Effector memory CD8-positive, alpha-beta T cell (primary cell): ENCODE measurements at places on chromosomes 16 and 17.

GRCh38 chr17:50952013-50952412 lies 85.9 kb upstream of the TOB1 start:
- no peak for DNase-seq

- DNase-seq: no peak
Observed at GRCh38 chr16:81625544-81626153, 153.4 kb upstream of the PLCG2 start.

DNA sequence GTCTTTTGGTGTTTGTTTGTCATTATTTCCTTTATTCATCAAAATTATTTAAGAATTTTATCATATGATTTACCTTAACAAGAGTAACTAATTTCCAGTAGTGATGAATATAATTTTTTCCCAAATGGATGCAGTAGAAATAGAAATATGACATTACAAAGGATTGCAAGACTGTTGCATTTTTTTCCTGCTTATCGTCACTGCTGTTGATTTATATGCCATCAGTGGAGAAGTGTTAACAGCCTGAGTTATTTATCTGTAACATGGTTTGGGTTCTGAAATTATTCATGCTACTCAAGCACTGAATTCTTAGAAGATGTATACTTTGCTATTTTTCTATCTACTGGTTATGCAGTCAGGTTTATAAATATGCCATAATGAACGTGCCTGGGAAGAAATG lies 68.6 kb downstream of the TMEM100 start:
- DNase-seq: no peak

DNA sequence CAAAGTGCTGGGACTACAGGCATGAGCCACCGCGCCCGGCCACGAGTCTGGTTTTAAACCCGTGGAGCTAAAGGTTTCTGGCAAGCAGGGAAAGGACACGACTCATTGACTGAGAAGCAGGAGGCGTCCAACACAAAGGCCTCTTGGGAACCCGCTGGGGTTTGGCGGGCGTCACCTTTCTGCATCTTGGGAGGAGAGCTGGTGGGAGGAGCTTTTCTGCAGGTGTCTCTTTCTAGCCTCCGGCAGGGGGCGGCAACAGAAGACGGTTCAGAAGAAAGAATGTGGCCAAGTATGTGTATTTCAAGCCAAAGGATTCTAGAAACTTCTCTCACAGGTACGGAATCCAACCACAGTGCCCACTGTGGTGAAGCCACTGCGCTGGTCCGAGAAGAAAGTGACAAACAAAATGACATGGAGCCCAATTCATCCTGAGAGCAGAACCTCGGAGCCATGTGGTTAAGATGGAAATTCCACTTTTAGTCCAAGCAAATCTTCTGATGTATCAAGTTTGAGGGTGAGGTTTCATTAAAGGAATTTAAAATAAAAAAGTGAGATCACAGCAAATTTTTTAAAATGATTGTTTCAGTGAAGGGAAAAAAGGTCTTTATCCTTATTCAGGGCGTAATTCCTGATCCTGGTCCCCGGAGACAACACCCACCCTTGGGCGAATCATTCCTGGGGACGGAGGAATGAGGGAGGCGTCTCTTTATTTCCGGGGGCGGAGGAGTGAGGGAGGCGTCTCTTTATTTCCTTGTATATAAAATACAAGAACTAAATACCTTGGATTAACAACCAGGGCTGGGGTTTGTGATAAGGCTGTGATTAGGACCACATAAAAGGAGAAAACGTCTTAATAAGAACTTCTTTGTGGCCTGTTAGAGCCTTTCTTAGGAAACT lies 97.6 kb downstream of the MRM3 start:
- DNase-seq: peak; percentile 54

DNA sequence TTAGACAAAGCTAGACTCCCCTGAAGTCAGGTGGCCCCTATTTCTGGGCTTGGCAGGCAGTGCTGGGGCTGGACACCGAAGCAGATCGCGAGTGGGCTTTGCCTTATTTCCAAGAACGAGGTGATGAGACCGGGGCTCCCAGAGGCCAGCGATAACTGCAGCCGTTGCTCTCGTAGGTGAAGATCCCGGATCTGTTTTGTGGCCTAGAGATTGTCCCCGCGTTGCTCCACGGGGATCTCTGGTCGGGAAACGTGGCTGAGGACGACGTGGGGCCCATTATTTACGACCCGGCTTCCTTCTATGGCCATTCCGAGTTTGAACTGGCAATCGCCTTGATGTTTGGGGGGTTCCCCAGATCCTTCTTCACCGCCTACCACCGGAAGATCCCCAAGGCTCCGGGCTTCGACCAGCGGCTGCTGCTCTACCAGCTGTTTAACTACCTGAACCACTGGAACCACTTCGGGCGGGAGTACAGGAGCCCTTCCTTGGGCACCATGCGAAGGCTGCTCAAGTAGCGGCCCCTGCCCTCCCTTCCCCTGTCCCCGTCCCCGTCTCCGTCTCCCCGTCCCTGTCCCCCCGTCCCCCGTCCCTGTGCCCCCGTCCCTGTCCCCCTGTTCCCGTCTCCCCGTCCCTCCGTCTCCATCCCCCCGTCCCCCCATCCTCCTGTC lies 1.5 kb upstream of the TBCD start:
- DNase-seq: no peak

DNA sequence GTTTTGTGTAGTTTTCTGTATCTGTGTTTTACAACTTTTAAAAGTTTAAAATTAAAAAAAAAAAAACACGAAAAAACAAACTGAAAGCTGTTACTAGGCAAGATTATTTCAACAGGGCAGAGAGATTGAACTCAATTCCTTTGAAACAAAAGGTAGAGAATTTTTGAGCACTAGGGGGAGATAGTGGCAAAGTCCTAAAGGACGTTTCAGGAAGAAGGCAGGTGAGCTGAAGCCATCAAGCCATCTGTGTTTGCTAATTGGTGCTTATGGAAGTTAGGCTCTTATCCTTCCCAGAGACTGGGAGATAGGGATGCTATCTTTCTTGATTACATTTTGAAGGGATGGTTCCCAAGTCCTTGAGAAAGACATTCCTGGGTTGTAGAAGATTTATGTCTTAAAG lies 70.6 kb upstream of the CLEC3A start:
- no peak for DNase-seq

GRCh38 chr16:8905795-8906591 lies 23.8 kb downstream of the LITAFD start:
- DNase-seq: no peak
